ENCODE measurements at places on chromosomes 3 and 15.
A peak's percentile ranks its signal among the peaks of the same experiment; 100 is the strongest.

DNA sequence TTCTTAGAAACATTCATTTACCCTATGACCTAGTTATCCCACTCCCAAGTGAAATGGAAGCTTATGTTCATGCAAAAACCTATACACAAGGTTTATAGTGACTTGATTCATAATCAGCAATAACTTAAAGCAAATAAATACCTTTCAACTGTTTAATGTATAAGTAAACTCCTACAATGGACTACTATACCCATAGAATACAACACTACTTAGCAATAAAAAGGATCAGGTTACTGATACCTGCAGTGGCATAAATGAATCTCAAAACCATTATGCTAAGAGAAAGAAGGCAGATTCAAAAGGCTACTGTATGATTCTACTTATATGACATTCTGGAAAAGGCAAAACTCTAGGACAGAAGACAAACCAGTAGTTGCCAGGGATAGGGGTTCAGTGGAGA lies 8.3 kb upstream of the POLR2M start:
- DNase-seq: no peak

DNA sequence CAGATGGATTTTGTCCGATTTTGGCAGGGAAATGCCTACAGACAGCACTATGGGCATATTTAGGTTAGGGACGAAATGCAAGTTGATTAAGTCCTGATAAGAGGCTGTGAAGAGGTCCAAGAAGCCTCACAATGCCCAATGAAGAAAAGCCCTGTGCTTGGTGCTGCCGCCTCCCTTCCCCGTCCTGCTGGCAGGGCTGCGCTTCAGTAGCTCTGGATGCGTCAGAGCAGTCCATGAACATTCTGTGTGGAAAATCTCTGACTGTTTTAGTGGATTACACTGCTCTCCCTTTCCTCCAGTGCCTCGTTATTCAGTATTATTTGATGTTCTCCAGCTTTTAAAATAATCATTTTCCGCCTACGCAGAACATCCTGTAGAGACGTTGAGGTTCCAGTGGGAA lies 39.6 kb downstream of the MLH1 start:
- no peak for DNase-seq

- DNase-seq: peak; percentile 76
Observed at GRCh38 chr15:72339777-72340177, 19.8 kb upstream of the CELF6 start.

GRCh38 chr3:55965776-55966175 lies 478.7 kb upstream of the WNT5A start:
- no peak for DNase-seq

GRCh38 chr3:183299976-183300375 lies 46.9 kb downstream of the B3GNT5 start:
- no peak for DNase-seq

- DNase-seq: no peak
Observed at GRCh38 chr3:97778152-97778551, 13.6 kb downstream of the ARL6 start.

Data from AG20443 (cell line).